Inflammatory macrophage treated with lipopolysaccharide for 4 hours (primary cell): ENCODE measurements at places on chromosomes 16 and 17.

DNA sequence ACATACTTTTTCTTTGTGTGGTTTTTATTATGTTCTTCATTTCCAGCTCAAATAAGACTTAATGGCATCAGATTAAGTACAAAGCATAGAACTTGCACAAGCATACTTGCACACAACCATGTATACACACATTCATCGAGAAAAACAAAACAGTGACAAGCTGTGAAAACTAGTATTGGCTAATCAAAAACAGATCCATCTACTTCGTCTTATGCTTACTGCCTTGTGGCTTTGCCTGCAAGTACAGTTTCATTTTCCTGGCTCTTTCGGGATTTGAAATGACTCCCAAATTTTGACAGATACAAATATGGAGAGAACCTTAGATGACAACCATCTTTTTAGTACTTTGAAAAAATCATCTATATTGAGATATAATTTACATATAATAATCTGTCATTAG, 338.3 kb downstream of the BCAS3 start:
- no peak for DNase-seq

DNA sequence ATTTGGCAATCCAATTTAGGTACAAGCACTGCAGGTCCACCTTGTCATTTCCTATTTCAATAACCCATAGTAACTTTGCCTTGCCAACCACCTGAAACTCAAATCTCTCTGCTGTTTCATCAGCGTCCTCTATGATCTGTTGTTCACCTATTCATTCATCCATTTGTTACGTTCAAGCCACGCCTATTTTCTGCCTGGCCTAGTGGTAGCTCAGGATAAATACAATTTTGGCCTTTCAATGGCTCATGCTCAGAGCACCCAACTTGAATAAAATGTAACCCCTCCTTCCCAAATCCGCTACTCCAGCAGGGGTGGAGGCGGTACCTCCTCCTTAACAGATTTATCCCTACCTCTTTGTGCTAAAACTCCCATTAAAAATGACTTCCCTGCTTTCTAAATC, 3.6 kb upstream of the FBXO47 start:
- no peak for DNase-seq

GRCh38 chr16:87457709-87458423, 35.0 kb downstream of the ZCCHC14 start:
- DNase-seq = peak; percentile 1

DNA sequence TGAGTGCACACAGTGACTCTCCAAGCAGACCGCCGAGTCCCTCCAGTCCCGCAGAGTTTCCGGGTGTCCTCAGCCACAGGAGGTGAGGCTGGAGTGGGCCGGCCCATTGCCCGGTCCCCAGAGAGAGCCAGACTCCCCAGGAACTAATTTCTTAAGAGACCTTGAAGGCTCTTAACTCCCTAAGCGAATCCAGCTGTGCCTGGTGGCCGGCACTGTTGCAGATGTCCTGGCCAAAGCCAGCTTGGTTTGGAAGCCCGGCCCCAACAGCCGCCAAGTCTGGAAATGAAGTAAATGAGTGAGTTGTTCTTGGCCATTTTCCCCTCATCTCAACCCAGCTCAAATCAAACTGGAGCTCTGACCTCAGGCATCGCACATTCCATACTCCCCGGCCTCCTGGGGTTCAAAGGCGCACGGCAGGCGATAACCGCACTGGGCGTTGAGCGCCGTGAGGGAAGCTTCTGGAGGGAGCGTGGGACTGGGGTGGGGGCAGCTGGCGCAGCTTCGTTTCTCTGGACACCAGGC, 42.0 kb downstream of the CMIP start:
- DNase-seq = no peak

GRCh38 chr16:81967358-81967757, 43.9 kb downstream of the SDR42E1 start:
- peak; percentile 40 for DNase-seq

GRCh38 chr17:76007131-76007849, 6.6 kb downstream of the CDK3 start:
- DNase-seq = no peak

GRCh38 chr16:48347980-48348379, 37.2 kb downstream of the SIAH1 start:
- no peak for DNase-seq
